Cardiac fibroblast (primary cell): ENCODE measurements at places on chromosomes 6 and 20.

DNA sequence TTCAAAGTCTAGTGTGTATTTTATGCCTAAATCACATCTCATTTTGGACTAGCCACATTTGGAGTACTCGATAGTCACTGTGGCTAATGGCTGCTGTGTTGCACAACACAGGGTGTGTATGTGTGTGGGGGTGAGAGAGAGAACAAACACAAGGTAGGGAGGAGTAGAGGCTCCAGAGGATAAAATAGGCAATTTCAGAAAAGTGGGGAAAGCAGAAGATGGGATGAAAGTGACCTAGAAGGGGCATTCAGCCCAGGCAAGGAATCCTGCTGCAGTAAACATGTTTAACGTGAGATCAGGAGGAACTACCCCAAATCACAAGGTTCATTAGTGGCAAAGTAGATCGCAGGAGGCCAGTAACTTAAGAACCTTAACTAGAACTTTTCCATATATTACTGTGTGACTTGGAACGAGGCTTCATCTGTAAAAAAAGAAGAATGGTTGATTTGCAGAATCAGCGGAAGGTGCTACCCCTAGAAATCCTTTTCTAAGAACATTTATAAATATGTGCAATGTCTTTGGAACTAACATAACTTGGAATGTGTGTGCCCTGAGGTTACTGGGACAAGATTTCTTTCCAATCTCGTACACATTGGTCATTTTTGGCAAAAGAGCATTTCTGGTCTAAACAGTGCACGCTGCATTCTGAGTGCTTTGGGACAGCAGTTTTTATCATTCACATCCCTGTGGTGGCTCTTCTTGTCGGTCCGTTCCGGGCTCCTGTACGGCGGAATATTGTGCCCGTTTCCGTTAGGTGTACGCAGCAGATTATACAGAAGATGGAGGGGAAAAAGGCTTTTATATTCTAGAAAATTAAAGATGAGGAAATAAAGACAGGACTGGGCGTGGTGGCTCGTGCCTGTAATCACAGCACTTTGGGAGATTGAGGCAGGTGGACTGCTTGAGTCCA is 2.6 kb downstream of the DUSP22 start:
- no peak for DNase-seq

- DNase-seq: no peak
Measured at GRCh38 chr20:36745234-36745926, 510 bp downstream of the NDRG3 start.

- DNase-seq: no peak
Measured at GRCh38 chr6:135743476-135743875, 108.0 kb upstream of the PDE7B start.

GRCh38 chr6:150925590-150925928 is 60.1 kb downstream of the MTHFD1L start:
- no peak for DNase-seq

DNA sequence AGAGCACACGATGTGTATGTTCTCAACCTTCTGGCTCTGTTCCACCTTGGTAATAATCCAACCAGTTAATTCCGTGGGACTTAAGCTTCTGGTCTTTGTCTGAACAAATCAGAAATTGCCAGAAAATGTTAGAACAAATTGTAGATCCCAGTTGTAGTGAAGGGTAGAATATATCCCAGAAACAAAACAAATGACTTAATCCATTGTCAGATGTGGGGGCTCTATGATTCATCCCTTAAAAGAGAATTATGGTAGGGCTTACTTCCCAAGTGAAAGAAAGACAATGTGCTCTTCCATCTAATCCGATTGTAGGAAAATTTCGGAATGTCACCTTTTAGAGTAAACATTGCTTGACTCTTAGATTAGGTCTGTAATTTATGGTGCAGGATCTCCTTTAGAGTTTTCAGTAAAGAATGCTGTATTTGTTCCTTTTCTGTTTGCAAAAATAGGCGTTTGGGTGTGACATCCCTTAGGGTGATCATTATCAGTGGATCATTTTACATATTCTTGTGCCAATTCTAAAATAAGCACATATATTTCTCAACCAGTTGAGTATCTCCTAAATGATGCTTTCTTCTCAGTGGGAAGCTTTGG is 234.5 kb upstream of the ZNF217 start:
- DNase-seq: peak; percentile 100

DNA sequence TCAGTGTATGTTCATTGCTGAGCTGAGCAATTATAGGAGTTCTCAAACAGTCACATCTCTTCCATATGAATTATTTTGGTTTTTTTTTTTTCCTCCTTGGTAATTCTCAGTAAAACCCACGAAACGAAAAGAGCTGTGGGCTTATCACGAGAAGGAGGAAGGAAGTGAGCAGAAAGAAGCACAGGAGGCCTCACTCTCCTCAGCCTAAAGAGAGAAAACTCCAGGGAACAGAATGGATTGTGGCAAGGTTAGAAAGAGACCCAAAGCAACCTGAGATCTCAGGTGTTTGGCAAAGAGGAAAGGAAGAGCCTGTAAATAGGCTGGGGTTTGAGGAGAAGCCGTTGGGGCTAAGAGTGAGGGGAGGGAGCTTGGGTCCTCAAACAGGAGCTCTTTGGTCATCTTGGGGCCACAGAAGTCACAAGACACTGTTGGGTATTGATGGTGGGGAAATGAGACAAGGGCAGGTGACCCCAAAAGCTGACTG is 67.8 kb upstream of the CITED2 start:
- DNase-seq: no peak

GRCh38 chr20:38065764-38066375 is 32.3 kb downstream of the RPRD1B start:
- DNase-seq: no peak

- DNase-seq: peak; percentile 4
Measured at GRCh38 chr20:59598625-59599310, 5.6 kb upstream of the PHACTR3 start.

- no peak for DNase-seq
Measured at GRCh38 chr6:150143516-150144293, 861 bp downstream of the PPP1R14C start.

DNA sequence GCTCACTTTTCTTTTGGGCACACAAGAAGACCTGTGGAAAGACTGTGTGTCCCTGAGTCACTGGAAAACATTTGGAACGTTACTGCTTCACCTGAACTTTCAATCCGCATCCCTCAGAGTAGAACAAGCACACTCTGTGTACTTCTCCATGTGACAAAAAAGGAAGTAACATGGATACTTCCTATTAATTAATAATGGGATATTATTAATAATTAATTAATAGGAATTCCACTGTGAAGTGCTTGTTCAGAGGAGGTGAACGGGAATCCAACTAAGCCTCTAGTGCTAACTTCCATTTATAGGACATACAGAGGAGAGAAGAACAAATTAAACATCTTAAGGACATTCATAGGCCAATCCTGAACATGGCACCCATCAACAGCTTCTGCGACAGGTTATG is 407.8 kb downstream of the SYNE1 start:
- no peak for DNase-seq

GRCh38 chr6:41676431-41676830 is 38.2 kb downstream of the MDFI start:
- no peak for DNase-seq

- no peak for DNase-seq
Measured at GRCh38 chr6:22910370-22910769, 341.0 kb downstream of the HDGFL1 start.

GRCh38 chr20:45857882-45858216 is 435 bp downstream of the ZSWIM3 start:
- no peak for DNase-seq

DNA sequence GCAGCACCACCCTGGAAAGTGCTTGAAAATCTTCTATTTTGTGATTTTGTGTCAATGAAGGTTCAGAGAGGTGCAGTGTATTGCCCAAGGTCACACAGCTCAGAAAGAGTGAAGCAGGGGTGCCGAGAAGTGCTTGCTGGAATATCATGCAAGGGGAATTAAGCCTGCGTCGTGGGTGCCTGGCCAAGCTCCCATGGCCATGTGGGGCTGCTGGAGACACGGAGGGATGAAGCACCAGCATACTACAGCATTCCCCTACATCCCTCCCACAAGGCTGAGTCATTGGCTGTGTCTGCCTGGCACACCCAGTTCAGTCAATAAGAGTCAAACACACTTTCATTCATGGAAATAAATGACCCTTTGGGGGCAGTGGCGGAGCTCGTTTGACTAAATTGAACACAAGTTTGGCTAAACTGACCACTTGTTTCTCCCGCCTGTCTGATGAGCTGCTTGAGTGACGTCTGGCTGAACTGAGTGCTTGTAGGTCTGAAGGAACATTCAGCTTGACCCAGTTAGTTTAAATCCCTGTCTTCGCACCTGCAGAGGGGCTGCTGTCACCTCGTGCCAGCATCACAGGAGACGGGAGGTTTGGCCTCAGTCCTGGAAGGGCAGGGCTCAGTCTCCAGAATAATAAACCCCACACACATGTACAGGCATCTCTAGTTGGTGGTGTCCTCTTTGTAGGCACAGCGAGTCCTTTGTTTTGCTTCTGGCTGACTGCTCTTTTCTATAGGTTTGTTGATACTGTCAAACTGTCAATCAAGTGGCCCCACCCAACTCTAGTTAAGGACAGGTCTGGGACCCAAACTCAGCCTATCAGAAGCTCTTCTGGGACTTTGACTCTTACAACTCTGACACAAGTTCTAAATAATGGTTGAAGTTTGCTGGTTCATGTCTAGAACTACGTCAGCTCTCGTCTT is 8.4 kb upstream of the TGM2 start:
- DNase-seq: peak; percentile 91

GRCh38 chr20:41181567-41181966 is 44.2 kb downstream of the PLCG1 start:
- DNase-seq: no peak

DNA sequence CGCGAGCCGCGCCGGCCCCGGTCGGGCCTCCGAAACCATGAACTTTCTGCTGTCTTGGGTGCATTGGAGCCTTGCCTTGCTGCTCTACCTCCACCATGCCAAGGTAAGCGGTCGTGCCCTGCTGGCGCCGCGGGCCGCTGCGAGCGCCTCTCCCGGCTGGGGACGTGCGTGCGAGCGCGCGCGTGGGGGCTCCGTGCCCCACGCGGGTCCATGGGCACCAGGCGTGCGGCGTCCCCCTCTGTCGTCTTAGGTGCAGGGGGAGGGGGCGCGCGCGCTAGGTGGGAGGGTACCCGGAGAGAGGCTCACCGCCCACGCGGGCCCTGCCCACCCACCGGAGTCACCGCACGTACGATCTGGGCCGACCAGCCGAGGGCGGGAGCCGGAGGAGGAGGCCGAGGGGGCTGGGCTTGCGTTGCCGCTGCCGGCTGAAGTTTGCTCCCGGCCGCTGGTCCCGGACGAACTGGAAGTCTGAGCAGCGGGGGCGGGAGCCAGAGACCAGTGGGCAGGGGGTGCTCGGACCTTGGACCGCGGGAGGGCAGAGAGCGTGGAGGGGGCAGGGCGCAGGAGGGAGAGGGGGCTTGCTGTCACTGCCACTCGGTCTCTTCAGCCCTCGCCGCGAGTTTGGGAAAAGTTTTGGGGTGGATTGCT is 1.3 kb downstream of the VEGFA start:
- peak; percentile 71 for DNase-seq

GRCh38 chr6:30312676-30313321 is 13.9 kb upstream of the TRIM39 start:
- no peak for DNase-seq

- DNase-seq: peak; percentile 29
Measured at GRCh38 chr6:161104966-161105365, 113.4 kb downstream of the MAP3K4 start.

GRCh38 chr6:166162599-166163342 is 4.9 kb downstream of the TBXT start:
- DNase-seq: no peak

GRCh38 chr20:62030834-62031434 is 34.7 kb downstream of the TAF4 start:
- DNase-seq: no peak

DNA sequence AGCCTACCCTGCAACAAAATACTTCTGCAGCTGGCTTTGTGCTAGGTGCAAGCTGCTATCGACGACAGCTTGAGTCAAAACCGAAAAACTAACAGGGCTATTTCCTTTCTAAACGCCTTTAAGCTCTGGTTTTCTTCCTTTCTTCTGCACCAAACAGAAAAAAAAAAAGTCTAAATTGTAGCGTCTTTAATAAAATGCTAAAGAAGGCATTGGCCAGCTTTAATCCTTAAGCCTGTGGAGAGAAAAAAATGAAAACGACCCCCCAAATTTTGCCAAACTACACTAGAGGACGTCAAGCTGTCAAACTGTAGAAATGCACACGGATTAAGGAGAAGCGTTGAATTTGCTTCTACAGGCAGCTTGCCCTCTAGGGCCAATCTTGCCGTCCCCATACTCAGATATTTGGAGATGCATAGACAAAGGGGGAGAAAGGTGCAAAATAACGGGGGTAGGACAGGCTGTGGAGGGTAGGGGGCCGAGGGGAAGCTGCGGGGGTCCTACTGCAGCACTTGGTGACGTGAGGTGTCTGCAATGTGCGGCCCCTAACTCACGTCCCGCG is 1.4 kb upstream of the NRN1 start:
- no peak for DNase-seq

GRCh38 chr6:130296854-130297253 is 69.0 kb upstream of the TMEM200A start:
- no peak for DNase-seq

DNA sequence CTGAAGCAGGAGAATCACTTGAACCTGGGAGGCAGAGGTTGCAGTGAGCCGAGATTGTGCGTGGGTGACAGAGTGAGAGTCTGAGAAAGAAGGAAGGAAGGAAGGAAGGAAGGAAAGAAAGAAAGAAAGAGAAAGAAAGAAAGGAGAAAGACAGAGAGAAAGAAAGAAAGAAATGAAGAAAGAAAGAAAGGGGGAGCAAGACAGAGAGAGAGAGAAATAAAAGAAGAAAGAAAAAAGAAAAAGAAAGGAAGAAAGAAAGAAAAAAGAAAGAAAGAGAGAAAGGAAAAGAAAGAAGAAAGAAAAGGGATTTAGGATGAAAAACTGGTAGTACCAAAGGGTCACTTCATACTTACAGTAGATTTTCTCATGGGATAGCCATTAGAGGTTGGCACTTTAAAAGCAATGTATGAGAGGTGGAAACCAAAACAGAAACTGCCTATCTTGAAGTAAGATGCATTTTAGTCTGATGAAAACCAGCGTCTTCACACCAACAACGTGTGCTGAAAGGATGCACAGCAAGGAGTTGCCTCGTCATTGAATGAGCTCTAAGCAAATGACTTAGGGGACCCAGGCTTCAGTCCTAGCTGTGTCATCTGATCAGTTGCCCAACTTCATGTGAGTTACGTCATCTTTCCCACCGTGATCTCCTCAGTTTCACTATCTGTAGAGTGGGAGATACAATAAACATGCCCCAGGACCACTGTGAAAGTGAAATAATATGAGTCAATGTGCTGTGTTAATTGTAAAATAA is 133.9 kb upstream of the NEDD9 start:
- peak; percentile 38 for DNase-seq

GRCh38 chr20:16517946-16518783 is 55.1 kb downstream of the KIF16B start:
- DNase-seq: peak; percentile 62

DNA sequence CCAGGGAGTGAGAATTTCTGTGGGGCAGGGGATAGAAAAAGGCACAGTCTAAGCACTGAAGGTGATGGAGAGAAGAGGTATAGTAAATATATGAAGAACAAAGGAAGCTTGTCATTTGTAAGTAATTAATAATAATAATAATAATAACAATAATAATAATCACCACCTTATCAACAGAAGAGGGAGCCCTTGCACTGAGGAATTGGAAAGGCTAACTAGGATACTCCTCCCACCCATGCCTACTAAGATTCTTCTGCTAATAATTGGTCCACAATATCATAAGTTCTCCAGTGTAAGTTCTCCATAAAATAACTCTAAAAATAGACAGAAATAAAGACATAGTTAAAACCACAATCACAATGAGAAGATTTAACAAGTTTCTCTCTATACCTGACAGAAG is 912 bp upstream of the OR12D3 start:
- peak; percentile 35 for DNase-seq

GRCh38 chr6:151294561-151295101 is 54.9 kb downstream of the AKAP12 start:
- DNase-seq: no peak

- peak; percentile 28 for DNase-seq
Measured at GRCh38 chr6:137272403-137272802, 53.2 kb upstream of the IFNGR1 start.
